ENCODE measurements at places on chromosomes 2 and 18.

DNA sequence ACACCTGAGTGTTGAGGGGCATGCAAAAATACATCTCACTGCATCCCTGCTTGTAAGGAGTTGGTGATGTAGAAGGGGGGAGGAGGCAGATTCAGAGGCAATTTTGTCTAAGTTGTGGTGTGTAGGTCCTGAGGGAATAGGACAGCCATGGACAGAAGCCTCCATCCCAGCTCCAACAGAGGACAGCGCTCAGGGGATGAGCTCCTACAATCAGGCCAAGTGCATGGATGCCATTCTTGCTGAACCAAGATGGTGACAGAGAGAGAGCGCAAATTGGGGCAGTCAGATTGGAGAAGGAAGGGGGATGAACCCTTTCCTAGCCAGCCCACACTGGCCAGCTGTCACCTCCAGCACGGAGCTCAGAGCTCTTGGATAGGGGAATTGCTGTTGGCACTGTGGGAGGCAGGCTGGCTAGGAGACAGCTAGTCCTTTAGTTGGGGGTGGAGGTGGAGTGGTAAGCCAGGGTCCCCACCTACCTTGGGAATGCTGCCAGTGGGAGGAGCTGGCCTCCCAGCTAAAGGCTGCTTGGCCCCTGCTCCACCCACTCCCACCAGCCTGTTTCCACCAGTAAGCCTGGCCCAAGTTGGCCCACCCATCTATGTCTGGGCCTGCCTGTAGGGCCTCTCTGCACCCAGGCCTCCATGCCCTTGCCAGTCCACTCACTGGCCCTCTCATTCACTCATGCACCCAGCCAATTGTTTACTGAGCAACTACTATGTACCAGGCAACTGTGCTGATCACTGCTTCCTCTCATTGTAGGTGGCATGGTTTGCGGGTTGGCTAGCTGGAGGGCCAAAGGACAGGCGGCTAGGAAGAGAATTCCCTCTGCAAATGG is 2.5 kb upstream of the PER2 start:
- no peak for DNase-seq

- DNase-seq = no peak
Measured at GRCh38 chr18:60022671-60023276, 123.0 kb downstream of the PMAIP1 start.

- no peak for DNase-seq
Measured at GRCh38 chr2:108589372-108589771, 55.1 kb downstream of the LIMS1 start.

- DNase-seq = no peak
Measured at GRCh38 chr2:48412443-48413250, 117.3 kb upstream of the STON1 start.

GRCh38 chr2:159175182-159175581 is 111.3 kb downstream of the WDSUB1 start:
- DNase-seq = no peak

DNA sequence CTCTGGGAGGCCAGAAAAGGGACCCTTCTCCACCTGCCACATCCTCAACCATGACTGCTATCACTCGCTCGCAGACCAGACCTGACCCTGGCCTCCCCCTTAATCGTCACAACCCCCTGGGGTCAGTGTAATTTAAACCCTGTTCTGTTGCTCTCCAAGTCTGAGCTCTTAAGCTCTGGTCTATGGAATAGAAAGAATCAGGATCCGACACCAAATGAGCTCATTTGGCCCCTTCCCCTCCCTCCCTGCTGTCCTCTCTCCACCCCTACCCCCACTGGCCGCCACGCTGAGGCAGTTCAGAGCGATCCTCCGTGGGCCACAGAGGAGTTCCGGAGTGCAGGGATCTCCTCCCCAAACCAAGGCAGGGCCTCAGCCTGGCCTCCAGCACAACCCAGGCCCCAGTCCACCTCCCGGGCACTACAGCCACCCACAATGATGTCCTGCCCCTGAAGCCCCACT is 5.3 kb downstream of the DNMT3A start:
- DNase-seq = no peak

- no peak for DNase-seq
Measured at GRCh38 chr2:49961346-49961745, 807.0 kb upstream of the FSHR start.

DNA sequence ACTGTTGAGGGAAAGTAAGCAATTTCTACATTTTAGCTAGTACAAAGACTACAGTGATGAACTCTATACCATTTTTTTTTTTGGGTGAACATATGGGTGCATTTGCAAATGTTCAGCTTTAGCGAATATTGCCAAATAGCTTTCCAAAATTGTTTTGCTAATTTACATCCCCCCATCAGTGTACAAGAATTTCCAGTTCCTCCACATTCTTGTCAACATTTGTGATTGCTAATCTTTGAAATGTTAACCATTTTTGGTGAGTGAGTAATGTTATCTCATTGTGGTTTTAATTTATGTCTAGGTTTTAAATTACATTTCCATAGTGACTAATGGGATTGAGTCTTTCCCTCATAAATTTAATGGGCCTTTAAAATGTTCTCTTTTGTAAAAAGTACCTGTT is 16.4 kb upstream of the CNRIP1 start:
- DNase-seq = no peak

DNA sequence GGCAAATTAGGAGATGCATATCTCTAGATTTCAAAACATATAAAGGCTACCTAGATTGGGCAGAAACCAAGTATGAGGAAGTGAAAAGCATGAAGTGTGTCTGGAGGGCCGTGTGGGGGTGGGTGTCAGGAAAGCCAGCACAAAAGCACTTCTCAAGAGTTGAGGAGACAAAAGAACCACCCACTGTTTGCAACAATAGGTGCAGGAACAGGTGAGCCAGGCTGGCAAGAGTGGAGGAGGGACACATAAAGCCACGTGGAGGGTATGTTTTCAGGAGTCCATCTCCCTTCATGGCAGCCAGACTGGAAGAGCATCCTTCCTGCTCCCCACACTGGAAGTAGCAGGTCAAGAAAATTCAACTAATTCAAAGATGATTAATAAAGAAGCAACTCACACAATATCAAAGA is 96.4 kb downstream of the CERS6 start:
- no peak for DNase-seq

DNA sequence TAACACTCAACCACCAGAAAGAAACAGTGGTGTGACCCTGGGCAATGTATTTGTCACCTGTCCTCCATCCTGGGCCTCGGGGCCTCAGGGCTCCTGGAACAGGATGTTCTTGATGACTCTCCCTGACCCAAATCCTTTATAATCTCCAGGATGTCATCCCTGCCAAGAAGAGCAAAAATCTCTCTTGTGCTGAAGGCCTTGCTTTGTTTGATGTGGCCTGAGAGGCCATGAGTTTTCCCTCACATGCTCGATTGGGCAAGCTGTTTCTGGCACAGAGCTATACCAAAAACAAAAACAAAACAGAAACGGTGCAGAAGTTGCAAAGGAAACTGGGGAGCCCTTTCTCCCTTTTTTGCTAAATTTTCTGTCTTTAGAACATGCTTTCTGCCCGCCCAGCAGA is 35.7 kb upstream of the ST3GAL5 start:
- no peak for DNase-seq

- no peak for DNase-seq
Measured at GRCh38 chr2:189337656-189338055, 103.6 kb upstream of the WDR75 start.

GRCh38 chr2:178819992-178820391 is 12.8 kb upstream of the TTN start:
- no peak for DNase-seq
